ENCODE measurements at places on chromosomes 1 and 21.

- no peak for DNase-seq
Observed at GRCh38 chr1:4664095-4664494, 9.7 kb downstream of the AJAP1 start.

DNA sequence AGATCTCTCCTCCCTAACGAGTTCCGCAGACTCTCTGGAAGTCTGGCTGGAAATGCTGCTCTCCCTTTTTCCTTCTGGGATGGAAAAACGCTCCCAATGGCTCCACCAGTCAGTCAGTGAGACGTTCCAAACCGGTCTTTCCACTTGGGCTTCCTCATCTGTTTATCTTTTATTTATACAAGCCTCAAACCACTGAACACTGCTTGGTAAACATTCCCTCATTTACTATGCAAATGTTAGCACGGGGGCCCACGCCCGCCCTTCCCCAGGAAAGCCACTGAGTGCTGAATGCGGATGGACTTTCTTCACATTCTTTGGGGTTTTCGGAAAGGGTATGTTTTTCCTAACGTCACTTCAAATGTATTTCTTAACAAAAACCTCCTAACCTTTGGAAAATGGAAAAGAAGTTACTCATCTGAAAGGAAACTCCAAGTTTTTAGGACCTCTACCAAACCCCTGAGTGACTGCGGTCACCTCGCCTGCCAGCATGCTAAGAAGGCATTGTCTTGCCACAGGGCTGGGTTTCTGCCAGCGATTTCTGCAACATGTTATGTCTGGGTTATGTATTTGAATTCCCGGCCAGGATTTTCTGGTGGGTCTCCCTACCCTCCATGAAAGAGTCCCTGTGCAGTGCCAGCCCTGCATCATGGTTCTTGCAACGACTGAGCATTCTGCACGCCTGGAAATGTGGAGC, 14.0 kb upstream of the UMODL1 start:
- DNase-seq, result no peak

- DNase-seq, result no peak
Observed at GRCh38 chr1:39970274-39970673, 15.3 kb downstream of the MFSD2A start.

GRCh38 chr1:98458511-98459485, 202.7 kb upstream of the SNX7 start:
- no peak for DNase-seq

Data from H54 (cell line).